Fibroblast of skin of scalp (primary cell): ENCODE measurements at places on chromosomes 2 and 18.

- DNase-seq = peak; percentile 18
These were observed 36.7 kb downstream of the VIT start for GRCh38 chr2:36733215-36733614.

- peak; percentile 27 for DNase-seq
These were observed 489.5 kb downstream of the IRS1 start for GRCh38 chr2:226310146-226310545.

- DNase-seq = no peak
These were observed 34.9 kb downstream of the SCTR start for GRCh38 chr2:119489232-119489952.

DNA sequence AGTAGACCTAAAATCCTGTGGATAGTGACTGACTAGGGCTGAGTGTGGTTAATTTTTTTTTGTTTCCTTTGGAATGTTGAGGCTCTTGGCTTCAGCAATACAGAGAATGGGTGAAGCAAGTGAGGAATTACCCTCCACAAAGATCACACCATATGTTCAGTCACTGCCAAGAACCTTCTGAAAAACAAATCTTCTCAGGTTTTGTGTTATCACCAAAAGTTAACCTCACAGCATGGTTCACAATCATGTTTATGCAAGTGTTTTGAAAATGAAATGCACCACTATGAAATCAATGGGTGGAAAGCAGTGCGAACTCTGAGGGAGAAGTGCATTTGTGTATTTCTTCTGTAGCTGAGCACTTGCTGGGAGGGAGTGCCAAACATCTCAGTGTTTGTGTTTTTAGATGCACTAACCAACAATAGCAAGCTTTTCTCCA is 44.4 kb downstream of the SPATS2L start:
- DNase-seq = peak; percentile 71

- no peak for DNase-seq
These were observed 277.8 kb downstream of the EIPR1 start for GRCh38 chr2:3099860-3100234.

DNA sequence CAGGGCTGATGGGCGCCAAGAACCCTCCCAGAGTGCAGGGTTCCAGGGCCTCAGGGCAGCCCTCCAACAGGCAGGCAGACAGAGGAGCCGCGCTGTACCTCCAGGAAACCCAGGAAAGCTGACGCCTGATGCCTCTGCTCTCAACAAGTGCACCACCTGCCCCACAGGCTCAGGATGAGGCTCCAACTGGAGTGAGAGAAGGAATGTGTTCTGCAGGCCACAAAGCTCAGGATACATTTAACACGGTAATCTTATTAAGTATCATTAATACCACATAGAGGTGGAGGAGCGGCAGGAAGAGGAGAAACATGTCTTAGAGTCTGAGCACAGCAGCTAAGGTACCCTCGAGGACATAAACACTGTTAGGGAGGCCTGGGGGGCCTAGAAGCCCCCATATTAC is 155.9 kb upstream of the CAPN13 start:
- DNase-seq = no peak

- DNase-seq = no peak
These were observed 54.0 kb upstream of the CWC22 start for GRCh38 chr2:180061085-180061484.

- no peak for DNase-seq
These were observed 44.6 kb downstream of the TMEFF2 start for GRCh38 chr2:192150166-192150565.

DNA sequence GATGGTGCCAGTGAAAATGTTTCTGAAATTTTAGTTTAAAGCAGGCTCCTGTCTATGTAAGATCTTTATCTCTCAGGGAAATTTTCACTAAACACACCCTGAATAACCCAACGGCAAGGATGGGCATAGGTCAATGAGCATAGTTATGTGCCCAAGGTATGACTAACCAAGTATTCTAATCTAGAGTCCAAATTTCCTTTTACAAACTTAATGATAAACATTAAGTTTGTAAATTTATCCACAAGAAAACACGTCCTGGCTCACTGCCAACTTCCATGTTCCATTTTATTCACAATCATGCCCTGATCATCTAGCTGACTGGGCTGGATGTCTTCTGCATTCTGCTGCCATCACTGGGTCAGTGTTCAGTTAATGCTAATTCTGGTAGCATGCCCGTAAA is 151.2 kb downstream of the SRBD1 start:
- no peak for DNase-seq

DNA sequence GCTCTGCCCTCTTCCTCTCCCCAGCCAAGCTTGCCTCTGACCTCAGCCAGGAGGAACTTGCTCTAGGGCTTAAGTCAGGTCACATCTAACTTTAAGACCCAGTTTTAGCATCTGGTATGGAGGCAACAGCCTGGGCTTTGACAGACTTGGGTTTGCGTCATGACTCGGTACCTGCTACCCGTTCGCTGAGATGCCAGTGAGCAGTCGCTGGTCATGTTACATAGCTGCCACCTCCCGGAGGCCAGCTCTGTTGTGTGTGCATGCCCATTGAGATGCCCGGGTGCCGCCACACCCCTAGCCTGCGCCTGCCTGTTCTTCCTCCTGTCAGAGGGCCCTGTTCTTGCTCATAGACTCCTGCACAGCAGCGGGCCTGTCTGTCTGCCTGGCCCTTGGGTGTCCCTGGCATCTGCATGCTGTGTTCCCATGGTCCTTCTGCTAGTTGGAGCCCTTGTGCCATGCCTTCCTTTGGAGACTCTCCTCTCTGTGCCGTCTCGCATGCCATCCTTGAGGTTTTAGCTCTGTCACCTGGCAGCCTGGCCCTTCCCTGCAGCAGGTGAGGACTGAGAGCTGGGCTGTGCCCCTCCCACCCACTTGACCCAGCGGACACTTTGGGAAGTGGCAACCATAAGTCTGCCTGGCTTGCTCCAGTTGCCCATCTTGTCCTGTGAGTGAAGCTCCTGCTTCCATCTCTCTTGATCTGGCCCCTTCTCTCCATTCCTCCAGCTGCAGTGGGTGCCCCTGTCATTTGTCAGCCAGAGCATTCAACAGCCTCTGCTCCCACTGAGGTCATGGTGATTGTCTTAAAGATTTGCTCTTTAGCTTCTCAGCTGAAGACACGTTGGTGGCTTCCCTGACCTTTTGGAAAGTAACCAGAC is 24.9 kb downstream of the ASAP2 start:
- no peak for DNase-seq

- DNase-seq = no peak
These were observed 60.4 kb upstream of the ZNF397 start for GRCh38 chr18:35180455-35180854.

GRCh38 chr2:187528042-187528441 is 26.2 kb downstream of the TFPI start:
- DNase-seq = no peak

DNA sequence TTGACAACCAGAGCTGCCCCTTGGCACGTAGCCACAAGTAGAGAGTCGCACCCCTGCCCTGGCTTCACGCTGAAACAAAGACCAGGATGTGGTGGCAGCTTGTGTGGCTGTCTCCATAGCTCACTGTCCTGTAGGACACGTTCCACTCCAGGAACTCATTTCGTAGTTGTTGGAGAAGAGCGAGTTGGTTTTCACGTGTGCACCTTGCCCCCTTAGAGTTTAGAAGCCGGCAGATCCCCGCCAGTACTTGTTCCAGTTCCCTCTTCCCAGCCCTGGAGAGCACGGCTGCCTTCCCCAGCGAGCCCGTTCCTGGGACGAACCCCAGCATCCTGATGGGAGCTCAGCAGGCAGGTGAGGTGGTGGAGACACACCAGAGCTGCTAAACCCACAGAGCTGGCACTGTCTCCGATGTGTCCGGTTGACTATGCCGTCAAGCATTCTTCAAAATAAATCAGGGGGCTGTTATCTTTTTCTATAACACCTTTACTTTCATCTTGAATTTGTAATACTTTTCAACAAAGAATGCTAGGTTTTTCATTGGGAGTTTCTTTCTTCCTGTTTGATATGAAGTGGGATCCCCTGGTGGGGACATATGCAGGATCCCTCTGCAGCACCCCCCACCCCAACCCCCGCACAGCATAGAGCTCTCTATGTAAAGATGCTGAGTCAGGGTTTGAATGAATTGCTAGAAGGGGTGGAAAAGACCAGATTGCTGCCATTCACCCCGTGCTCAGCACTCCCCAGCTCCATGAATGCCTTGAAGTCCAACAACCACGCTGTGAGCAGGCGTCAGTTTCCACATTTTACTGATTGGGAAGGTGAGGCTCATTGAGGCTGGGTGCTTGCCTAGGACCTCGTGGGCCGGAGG is 44.5 kb downstream of the GREB1 start:
- no peak for DNase-seq

GRCh38 chr2:25340181-25340921 is 1.4 kb downstream of the DNMT3A start:
- peak; percentile 11 for DNase-seq

DNA sequence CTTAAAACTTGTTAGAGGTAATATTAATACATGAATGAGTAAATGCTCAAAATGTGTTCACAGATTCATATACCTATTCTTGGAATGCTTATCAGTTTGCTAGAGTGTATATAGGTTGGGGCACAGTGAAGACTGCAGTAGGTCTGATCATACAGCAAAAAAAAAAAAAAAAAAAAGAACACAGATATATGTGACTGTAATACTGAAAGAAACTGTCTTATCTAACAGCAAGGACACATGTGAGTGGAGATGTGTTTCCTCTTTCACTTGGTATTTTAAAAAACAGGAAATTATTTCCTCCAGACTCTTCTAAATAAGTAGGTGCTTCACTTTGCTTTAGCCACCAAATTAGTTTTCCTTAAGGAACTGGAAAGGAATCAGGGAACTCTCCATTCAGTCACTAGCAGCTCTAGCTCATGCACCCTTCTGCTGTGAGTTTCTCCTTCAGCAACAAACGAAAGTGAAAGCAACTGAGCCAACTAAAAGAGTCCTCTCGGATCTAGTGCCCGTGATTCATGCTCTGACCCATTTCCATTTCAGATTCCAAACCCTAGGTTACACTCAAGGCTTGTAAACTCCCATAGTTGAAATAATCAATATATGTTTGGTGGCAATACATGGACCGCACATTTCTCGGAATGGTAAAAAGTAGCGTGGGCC is 98.5 kb downstream of the DSEL start:
- peak; percentile 40 for DNase-seq

- no peak for DNase-seq
These were observed 9.1 kb downstream of the MFSD6 start for GRCh38 chr2:190417045-190417842.

GRCh38 chr2:176758426-176758825 is 454.2 kb upstream of the HNRNPA3 start:
- DNase-seq = no peak

DNA sequence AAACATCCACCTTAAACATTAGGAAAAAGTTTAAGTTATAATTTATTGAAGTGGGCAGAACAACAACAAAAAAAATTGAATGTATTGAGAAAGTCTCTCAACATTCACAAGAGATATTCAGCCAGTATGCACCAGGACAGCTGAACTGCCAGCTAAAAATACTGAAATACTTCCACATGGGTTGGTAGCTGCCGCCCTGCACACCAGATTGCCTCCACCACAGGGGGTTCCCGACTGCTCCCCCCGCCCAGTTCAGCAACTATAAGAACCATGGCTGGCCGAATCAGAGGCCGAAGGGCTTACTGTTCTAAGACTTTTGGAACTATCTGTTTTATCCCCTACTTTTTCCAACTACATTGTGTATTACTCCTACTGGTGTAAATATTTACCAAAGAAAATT is 150.0 kb upstream of the LRP1B start:
- DNase-seq = no peak

DNA sequence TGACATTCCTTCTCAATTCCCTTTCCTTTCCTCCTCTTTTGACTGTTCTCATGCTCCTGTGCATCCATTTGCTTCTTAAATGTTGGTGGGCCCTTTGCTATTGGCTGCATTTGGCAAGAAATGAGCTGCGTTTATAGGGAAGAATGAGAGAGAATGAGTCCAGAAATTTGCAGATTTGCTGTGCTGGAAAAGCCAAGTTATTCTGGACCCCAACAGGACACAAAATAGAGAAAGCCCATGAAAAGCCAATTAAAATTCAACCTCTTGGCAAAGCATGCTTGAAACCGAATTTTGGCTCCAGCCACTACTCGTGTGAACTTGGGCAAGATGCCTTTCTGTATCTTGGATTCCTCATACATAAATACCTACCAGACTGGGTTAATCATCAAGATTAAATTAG is 1.3 kb upstream of the SCLY start:
- no peak for DNase-seq

- DNase-seq = peak; percentile 66
These were observed 31.3 kb downstream of the KIAA2012 start for GRCh38 chr2:202104286-202104870.

DNA sequence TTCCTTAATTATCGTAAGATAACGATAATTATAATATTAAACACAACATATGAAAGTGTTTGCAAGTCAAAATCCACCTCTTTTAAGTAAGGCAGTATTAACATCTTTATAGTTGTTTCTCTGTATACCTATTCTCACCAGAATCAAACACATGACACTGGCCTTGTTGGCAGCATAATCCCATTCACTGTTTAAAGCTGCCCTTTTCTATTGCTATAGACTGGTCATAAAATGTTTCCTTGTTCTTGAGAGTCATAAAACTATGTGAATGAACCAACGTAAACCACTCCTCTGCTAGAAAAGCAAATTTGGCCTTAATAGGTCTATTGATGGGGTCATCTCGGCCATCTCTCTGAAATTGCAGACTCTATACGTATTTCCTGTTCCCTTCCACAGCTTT is 293.1 kb downstream of the SLC8A1 start:
- no peak for DNase-seq

DNA sequence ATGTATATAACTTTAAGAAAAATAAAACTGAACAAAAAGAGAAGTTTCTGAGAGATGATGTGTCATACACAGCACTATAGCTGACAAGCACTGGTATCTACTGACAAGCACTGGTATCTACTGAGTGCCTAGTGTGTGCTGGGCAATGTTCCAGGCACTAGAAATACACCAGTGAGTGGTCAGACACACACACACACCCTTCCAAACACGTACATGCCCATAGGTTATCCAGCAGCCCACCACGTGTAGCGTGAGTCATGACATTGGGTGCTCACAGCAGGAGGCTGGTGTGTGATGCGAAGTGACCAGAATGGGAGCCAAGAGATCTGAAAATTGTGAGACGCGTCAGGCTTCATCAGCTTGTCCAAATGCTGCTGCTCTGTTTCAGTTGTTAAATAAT is 12.2 kb upstream of the GNAL start:
- DNase-seq = no peak

DNA sequence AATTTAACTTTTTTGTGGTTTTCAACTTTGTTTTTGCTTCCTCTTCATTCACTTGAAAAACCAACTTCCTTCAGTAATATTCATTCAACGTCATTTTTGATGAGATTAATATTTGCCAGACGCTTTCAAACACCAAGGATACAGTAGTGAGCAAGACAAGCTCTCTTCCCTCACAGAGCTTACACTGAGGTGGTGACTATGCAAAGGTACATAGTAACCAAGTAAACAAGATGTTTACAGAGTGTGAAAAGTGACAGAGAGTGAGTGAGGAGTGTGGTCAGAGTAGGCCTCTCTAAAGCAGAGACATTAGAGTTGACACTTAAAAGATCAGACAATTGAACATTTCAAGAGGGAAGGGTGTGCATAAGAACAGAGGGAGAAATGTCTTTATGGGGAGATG is 155.5 kb downstream of the TMEM247 start:
- DNase-seq = no peak

- no peak for DNase-seq
These were observed 29.4 kb downstream of the LIPG start for GRCh38 chr18:49591271-49591670.
